ENCODE measurements at places on chromosomes 1 and 21.

DNA sequence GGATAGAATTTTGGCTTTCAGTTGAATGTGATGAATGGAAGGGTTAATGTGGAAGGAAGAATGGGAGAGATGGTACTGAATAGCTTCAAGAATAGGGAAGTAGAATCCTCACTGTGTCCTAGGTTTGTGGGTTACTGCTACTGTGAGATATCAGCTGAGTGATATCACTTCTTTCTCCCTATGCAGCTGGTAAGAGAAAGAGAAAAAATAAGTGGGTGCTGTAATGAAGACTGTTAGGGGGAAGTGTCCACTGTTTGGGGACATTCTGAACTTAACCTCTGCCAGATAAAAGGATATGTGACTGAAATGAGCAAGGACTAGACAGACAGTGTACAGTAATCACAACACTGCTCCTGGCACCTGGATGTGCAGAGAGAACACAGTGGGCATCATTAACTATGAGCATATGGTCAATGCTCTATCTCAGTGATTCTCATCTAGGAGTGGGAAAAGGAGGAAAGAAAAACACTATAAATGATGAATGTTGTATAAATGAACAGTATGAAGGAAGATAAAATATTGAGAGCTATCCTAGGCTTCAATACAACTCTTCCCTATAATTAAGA, 25.6 kb upstream of the MOB3C start:
- DNase-seq: no peak

DNA sequence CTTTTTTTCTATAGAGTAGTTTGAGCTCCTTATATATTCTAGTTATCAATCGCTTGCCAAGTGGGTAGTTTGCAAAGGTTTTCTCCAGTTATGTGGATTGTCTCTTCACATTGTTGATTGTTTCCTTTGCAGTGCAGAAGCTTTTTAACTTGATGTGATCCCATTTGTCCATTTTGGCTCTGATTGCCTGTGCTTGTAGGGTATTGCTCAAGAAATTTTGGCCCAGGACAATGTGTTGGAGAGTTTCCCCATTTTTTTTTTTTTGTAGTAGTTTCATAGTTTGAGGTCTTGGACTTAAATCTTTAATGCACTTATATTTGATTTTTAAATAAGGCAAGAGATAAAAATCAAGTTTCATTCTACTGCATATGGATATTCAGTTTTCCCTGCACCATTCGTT, 774.8 kb upstream of the ADAMTS5 start:
- DNase-seq: no peak

GRCh38 chr1:198934901-198935305, 296.1 kb downstream of the PTPRC start:
- no peak for DNase-seq

DNA sequence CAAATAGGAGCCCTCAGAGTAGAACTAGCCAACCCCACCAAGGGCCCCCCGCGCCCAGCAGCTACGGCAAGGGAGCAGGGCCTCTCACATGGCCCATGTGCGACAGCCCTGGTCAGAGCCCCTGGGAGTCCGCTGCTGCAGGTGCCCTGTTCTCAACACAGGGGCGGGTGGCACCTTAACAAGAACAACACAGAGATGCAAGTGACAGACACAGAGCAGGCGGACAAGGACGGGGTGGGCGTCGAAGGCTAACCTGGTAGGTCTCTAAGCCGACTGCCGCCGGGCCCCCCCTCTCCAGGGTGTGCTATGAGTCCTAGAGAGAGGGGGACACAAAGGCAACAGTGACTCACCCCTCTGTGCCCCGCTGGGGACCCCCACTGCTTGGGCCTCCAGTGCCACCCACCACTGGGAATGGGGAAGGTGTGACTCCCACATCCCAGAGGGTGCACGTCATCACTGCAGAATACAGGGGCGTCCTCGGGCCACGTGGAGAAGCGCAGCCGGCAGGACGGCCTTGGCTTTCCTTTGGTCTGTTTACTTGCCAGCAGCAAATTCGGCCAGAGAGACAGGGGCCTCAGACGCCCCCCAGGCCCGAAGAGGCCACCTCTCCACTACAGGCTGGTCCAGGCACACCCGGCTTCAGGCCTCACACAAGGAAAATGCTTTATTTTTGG, 44.8 kb downstream of the PRDM15 start:
- no peak for DNase-seq

- no peak for DNase-seq
Observed at GRCh38 chr1:210815641-210816550, 318.1 kb downstream of the KCNH1 start.

GRCh38 chr1:184910691-184911091, 63.6 kb downstream of the NIBAN1 start:
- DNase-seq: no peak

GRCh38 chr1:45043094-45043493, 31.0 kb downstream of the UROD start:
- no peak for DNase-seq

Measured in AG08396 (cell line).